ENCODE measurements at places on chromosomes 6 and 20.

DNA sequence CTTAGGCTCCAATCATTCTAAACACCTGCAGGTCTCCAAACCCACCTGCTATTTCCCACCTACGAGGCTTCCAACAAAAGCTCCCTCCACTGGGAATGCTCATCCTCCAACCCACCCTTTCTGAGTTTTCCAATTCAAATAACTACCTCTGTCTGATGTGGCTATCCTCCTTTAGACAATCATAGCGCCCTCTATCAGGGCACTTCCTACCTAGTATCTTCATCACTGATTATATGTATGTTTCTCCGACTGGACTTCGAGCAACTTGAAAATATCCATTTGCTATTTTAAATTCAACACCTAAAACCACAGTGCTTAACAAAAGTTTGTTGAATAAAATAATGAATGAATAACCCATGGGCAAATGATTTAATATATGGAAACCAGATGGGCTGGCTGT lies 41.3 kb downstream of the MTFR2 start:
- DNase-seq: no peak

DNA sequence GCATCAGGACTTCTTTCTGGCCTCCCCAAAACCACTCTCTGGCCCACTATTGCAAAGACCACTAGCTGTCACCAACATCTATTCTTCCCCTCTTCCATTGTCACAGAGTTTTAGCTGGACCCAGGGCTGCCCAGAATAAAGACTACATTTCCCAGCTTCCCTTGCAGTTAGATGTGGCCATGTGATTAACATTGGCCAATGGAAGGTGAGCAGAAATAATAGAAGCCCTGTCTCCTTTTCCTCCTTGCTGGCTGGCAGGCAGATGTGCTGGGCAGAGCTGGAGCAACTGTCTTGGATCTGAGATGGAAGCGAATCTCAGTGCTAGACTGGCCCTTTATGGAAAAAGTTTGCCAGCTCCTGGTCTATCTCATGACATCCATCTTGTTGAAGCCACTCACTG lies 97.0 kb downstream of the KCNB1 start:
- DNase-seq: no peak

- peak; percentile 80 for DNase-seq
Observed at GRCh38 chr6:30325150-30325872, 1.4 kb upstream of the TRIM39 start.

- no peak for DNase-seq
Observed at GRCh38 chr20:53829724-53830521, 236.3 kb upstream of the ZNF217 start.

DNA sequence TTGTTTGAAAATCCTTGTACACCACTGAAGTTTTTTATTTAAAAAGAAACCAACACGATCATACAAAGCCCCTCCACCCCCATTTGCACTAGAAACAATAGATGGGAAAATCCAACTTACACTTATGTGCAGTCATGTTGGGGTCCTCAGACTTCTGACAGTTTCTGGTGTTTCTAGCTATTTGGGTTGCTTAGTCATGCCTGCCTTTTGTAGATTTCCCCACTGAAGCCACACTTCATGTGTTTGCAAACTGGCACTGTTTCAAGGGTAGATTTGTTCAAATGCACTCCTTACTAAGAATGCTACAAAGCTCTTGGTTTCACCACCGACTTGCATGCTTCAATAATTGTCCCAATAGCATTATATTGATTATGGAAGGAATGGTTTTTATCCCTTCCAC lies 1.5 kb downstream of the SH3BGRL2 start:
- DNase-seq: no peak

DNA sequence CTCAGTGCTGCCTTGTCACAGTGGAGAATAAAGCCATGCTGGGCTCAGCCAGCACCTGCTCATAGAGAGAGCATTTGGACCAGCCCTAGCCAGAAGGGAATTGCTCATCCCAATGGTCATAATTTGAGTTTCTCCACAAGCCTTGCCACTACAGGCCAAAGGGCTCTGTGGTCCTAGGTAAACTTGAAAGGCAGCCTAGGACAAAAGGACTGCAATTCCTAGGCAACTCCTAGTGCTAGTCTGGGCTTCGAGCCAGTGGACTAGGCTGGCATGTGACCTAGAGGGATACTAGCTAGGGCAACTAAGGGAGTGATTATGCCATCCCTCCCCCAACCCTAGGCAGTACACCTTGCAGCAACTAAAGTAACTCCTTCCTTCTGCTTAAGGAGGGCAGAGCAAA lies 516.2 kb downstream of the BCKDHB start:
- no peak for DNase-seq

DNA sequence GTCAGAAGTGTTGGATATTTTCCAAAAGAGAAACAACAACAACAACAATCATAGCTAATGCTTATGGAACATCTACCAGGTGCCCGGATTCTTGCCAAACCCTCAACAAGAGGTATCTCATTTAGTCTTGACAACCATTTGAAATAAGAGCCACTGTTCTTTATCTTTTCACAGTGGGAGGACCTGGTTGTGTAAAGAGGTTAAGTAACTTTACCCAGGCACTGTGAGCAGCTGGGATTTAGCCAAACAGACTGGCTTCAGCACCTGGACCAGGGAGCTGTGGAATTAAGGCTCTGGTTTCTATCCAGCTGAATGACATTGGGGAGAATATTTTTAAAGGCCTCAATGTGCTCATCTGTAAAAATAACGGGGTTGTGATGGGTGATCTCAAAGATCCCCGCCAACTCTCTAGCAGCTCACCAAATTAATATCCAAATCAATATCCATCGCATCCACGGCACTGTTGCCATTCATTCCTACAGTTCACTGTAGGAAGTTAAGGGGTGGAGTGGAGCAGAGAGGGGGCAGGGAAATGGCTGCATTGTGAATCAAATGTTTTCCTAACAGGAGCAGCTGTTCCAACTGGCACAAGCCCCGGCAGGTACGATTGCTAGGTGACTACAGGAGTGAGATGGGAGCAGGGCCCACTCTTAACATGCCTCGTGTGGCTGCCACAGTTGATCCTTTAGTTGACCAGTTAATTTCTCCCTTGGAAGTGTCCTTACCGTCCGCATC lies 61.8 kb downstream of the GCNT2 start:
- DNase-seq: peak; percentile 37

- DNase-seq: no peak
Observed at GRCh38 chr6:130537447-130537846, 171.6 kb downstream of the TMEM200A start.

DNA sequence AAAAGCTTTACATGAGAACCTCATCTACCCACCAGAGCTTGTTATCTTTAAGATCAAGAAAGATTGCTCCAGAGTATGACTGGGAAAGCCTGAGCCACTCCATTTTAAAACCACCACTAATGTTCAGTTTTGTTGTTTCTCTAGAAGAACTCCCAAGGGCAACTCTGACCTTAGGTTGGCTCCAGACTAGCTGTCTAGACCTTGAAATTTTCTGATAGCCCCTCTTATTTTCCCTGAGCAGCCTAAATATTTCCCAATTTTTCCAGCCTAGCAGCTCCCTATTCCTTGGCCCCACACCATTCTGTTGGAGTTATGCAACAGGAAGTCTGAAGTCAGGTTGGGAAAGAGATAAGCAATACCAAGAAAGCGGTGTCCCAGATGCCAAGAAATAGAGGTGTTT lies 84.6 kb upstream of the TCF21 start:
- no peak for DNase-seq

DNA sequence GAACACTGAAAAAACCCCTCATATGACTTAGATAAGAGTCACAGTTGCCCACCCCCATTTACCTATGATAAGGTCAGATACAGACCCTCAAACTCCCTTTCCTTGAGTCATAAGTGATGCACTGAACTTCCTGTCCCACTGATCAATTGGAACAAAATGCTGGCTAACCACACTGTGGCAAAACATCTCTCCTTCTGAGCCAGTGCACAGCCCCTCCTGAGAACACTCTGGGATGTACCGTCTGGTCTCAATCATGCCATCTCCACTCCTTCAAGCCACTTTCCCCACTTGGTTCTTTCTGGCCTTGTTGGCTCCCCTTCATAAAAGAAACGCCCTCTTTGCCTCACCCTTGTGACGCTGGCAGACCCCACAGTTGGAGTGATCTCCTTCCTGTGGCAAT lies 42.6 kb upstream of the NXT1 start:
- DNase-seq: no peak

DNA sequence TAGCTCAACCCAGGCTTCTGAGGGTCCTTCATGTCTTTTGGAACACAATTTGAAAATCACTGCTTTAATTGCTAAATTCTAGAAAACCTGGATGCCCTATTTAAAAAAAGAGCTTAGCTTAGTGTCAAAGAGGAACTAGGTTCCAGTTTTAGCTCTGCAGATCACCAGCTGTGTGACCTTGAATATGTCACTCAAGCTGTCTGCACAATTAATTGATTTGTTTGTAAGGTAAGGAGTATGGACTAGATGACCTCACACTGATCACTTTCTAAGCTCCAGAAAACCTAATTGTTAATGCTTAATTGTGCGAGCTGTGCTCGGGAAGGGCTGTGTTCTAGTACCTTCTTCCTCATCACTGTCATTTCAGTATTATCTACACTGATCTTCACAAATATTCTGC lies 26.2 kb downstream of the UTRN start:
- no peak for DNase-seq

- no peak for DNase-seq
Observed at GRCh38 chr6:22043284-22043962, 253.4 kb downstream of the PRL start.

DNA sequence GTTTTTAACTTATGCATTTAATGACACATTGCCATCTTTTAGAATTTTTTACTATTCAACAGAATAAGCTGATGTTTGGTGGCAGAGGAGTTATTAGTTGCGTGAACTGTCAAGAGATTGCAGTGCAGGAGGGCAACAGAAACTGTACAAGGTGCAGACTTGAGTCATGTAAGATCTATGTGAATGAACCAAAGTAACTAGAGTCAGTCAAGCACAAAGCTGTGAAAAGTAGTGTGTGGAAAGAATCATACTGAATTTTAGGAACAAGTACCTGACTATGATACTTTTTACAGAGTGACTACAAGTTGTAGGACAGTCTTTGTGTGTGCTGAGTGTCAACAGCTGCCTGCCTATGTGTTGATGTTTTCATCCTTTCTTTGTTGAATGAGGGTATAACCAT lies 2.7 kb upstream of the C6orf163 start:
- no peak for DNase-seq

DNA sequence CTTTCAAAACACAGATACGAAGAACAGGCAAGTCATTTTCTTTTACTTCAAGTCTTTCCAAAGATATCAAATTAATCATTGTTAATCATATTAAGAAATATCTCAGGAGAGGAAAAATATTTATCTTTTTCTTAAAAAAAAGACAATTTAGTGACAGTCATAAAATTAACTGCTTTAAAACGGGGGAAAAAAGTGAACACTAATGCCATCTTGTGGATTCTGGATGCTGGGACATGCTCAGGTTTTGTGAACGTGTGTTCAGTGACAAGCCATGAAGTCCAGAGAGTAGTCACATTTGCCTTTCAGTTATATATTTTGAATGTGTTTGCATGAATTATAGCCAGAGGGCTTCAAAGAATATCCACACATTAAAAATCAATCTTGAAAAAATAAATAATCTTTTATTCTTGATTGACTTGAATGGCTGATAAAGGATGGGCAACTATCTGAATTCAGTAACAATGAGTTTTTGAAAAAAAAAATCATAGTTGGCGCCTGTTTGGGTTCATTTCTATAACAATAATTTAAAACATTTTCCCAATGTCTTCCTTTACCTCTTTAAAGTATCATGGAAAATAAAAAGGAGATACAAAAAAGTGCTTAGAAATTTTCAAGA lies 74.7 kb upstream of the NOX3 start:
- DNase-seq: no peak

GRCh38 chr20:14507711-14508110 lies 170.3 kb upstream of the FLRT3 start:
- no peak for DNase-seq

DNA sequence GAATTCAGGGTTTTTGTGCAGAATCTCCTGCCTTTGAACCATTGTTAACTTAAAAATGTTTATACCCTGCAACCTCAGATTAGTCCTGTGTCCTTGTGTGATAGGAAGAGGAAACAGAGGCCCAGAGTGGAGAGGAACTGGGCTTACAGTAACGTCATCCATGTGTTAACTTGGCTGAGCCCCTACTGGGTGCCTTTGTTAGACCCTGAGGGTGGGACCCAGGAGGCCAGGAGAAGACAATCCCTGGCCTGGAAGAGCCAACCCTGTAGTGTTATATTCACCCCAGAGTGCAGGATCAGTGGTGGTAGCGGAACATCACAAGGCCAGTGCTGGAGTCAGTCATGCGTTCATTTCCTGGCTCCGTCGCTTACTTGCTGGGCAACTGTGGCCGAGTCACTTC lies 10.6 kb downstream of the MYLK2 start:
- DNase-seq: no peak

- no peak for DNase-seq
Observed at GRCh38 chr20:21219686-21220085, 83.4 kb upstream of the XRN2 start.

DNA sequence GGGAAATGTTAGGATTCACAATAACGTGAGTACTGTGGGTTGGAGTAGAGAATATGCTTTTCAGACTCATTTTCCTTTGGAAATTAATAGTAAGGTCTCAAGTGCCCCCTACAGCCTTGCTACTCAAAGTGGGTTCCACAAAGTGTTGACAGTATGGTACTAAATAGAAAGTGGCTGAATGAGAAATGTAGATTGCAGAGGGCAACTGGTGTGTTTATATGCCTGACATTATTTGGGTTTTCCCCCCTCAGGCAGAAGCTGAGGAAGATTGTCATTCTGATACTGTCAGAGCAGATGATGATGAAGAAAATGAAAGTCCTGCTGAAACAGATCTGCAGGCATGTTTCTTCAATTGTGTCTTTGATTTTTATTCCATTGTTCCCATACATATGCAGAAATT lies 5.6 kb downstream of the FBXO9 start:
- no peak for DNase-seq

- no peak for DNase-seq
Observed at GRCh38 chr6:33412140-33413009, 1.6 kb downstream of the PHF1 start.

DNA sequence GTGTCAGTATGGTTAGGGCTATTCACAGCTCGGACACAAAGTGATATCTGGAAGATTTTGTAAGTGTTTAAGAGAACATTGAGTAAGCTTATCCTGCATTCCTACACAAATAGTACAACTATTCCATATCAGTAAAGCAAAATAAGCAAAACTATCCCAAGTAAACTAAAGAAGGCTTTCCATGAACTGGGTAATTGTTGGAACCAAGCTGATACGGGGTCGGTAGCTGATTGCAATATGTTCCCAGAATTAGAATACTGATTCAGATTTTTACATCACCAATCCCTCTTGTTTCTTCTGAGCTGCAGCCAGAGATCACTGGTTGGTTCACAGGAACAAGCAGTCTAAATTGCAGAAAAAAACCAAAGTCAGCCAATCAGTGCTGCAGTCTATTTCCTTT lies 54.1 kb downstream of the CDS2 start:
- no peak for DNase-seq

- no peak for DNase-seq
Observed at GRCh38 chr6:144678844-144679243, 393.7 kb downstream of the UTRN start.

DNA sequence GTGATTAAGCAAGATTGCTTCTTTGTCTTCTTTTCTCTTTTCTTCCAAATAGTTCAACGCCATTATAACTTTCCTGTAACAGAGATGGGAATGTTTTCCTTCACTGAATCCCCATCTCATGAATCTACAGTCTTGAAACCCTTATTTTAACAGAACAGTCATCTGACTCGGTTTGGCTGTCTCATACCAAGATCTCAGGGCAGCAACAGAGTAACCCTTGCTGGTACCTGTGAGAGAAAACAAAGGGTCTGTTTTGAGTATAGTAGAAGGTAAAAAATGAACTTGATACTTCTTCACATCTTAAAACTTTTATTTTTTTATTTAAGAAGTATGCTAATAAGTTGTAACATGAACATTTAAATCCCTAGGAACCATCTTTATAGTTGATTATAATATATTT lies 19.6 kb upstream of the DSE start:
- no peak for DNase-seq

Data from WTC11 (cell line).